ENCODE measurements at places on chromosomes 4 and X.

GRCh38 chrX:134144231-134144630 is 92.8 kb upstream of the CCDC160 start:
- DNase-seq = no peak

- DNase-seq = no peak
Measured at GRCh38 chr4:40199179-40199670, 2.4 kb downstream of the RHOH start.

- DNase-seq = no peak
Measured at GRCh38 chr4:154528869-154529268, 21.3 kb downstream of the PLRG1 start.

- peak; percentile 10 for DNase-seq
Measured at GRCh38 chr4:33649015-33649414, 2595.3 kb downstream of the ARAP2 start.

- DNase-seq = no peak
Measured at GRCh38 chr4:153497988-153498967, 32.1 kb downstream of the TMEM131L start.

DNA sequence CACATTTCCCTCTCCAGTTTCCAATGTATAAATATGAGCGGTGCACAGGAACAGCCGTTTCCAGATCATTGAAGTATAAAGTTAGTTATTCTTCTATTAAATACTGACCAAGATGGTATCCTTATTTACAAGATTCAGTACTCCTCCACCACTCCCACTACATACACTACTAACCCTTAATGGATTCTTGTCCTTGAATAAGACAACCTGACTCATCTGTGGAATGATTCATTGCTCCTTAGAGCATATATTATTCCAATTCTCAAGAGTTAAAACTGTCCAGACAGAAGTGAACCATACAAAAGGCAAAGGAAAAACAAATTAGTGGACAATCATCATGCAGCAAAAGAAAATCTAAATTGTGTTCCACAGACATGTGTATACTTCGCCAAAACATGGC is 373.3 kb downstream of the IDS start:
- no peak for DNase-seq

DNA sequence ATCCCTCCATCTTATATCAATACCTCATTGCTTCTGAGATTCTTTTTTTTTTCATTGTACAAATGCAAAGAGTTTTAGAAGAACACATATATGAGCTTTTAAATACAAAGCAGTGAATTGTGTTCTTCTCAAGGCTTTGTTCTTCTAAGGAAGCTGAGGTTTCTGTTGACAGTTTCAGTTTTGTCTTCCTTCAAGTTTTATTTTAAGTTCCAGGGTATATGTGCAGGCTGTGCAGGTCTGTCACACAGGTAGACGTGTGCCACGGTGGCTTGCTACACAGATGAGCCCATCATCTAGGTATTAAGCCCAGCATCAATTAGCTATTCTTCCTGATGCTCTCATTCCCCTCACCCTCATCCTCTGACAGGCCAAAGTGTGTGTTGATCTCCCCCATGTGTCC is 201.2 kb upstream of the DIPK2B start:
- DNase-seq = no peak
